RWPE2 (cell line): ENCODE measurements at places on chromosomes 13 and 19.

DNA sequence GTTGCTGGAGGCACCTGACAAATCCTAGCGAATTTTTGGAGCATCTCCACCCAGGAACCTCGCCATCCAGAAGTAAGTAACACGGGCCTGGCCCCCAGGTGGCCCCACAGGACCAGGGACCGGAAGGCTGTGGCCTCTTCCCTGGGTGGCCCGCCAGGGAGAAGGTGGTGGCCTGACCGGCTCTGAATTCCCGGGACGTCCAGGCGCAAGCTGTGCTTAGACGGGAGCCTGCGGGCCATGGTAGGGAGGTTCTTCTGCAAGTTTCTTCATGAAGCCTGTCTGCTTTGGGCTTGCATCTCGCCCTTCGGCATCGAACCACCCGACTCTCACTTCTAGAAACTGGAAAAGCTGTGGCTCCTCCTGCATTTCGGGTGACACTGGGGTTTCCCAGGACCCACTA is 47.4 kb downstream of the KDM4B start:
- DNase-seq: no peak

DNA sequence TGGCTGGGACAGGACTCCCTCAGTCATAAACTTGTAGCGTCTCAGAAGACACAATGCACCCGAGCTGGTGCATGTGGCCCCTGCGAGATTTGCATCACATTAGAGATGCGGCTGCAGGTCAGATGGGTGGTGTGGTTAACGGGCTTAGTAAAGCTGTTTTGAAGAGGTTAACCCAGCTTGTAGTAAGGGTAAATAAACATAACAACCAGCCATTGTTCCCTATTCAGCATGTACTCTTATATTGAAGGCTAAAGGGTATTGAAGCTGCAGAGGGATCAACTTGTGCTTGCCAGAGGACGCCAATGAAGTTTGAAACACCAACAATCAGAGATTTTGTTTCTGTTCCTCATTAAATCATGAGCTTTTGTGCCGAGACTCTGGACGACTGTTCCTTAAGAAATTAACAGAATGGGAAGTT is 79.4 kb downstream of the ZIC5 start:
- DNase-seq: no peak

- no peak for DNase-seq
Observed at GRCh38 chr13:59842507-59842906, 321.2 kb downstream of the DIAPH3 start.

- no peak for DNase-seq
Observed at GRCh38 chr19:10751109-10751953, 33.5 kb downstream of the DNM2 start.

- DNase-seq: no peak
Observed at GRCh38 chr13:30846311-30846710, 59.8 kb upstream of the MEDAG start.

DNA sequence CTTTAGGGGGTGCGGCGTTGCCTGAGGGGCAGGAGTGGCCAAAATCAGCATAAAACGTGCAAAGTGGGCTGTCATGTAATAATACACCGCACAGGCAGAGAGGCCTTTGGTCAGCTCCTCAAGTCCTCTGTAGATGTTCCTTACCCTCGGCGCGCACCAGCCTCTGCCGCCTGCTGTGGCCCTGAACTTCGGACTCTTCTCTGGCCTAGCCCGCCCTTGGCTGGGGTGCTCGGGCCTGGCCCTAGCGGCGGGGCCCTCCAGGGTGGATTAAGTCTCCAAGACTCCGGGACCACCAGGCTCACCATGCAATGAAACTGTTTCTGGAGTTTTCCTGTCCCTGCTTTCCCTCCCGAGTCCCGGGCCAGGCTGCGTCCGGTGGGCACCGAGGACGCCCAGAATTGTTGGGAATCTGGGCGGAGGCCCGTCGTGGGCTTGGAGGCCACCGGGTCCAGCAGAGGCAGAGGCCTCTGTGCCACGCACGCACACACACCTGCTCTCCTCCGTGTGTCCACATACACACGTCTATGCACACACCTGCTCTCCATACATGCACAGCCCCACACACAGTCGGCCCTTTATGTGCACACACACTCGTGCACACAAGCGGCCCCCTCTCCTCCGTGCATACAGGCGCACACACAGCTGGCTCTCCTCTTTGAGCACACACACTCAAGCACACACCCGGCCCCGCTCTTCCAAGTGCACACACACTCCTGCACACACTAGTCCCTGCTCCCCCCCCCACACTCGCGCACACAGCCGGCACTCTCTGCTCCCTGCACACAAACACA is 1.5 kb upstream of the TFDP1 start:
- DNase-seq: no peak

- no peak for DNase-seq
Observed at GRCh38 chr13:53494406-53494805, 465.8 kb downstream of the OLFM4 start.

DNA sequence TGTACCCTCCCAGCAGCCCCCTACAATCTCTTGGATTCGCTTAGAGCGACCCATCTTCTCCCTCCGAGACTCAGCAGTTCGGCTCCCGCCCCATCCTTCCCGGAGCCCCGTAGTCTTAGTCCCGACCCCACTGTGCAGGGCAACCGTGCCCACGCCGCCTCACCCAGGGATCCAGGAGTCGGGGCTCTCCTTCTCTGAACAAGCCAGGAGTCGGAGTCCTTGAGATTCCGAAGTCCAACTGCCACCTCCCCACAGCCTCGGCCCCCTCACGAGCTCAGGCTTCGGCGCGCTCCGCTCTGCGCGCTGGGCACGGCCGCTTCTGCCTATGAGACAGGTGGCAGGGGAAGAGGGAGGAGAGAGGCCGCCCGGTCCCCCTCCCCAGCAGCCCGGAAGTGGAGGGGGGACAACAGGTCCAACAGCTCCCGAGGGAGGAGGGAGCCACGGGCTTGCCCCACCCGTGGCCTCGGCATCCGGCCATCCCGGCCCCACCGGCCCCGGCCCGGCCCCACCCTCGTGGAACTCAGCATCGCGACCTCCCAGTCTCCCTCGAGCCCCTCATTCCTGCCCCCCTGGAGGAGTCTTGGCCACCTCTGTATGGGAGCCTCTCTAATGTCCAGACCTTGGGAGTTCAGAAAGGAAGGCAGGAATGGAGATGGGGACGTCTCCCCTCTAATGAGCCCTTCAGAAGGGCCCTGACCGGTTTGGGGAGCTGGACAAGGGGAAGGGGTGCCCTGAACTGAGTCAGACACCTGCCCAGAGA is at the start of gene PHLDB3:
PHLDB3 (minus strand) TSS at position 321 of the 760 bp plus-strand sequence. CDS start 628 bp downstream, outside the sequence.
- DNase-seq: no peak

DNA sequence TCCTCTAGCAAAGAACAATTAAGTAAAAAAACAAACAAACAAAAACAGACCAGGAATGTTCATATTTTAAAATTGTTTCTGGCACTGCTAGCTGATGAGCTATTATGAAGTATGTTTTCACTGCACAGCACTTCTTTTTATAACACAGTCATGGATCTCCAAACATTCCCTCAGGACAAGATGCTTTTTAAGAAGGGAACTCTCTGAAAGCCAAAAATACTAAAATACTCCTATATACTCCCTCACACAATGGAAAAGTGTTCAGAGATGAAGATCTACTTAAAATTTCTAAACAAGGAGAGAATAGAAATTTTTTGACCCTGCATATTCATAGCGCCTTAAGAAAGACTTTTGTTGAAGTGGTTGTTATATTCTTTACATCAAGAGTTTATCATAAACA is 926.8 kb downstream of the DIAPH3 start:
- no peak for DNase-seq

GRCh38 chr19:30439310-30439709 is 67.1 kb downstream of the ZNF536 start:
- no peak for DNase-seq

GRCh38 chr13:26310470-26310869 is 56.5 kb downstream of the CDK8 start:
- DNase-seq: no peak

GRCh38 chr13:110509971-110510786 is 51.3 kb downstream of the RAB20 start:
- no peak for DNase-seq

- DNase-seq: no peak
Observed at GRCh38 chr19:35458731-35459391, 10.8 kb downstream of the FFAR2 start.

DNA sequence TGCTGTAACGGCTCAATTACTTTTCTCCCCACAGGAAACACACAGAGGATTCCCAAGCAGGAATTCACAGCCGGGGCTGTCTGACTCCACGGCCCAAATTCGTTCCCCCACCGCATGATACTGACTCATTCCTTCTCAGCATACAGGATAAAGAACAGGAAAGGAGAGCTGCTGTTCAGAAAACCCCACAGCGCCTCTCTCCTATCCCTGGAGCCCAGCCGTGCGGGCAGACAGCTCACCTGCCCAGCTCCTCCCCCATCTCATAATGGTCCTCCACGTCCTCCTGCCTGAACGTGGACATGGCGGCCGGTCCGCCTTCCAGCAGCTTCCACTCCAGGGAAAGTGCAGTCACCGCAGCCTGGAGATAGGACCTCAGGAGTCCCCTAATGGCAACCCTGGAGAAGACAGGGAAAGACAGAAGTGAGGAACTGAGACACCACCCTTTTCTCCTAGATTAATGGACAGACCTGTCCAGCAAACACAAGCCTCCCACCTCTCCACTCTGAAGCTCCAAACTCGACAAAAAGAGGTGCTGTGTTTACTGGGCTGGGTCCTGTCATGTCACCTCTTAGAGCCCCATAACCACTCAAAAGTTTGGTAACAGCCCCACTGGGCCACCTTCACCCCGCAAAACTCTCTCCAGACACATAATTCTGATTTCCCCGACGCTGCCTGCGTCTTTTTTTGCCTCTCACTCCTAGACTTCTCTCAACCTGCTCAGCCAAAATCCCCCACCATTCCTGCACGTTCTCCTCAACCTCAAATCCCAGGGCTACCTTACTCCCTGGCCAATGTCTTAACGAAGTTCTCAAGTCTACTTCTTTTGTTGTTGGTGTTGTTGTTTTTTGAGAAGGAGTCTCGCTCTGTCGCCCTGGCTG is 1.2 kb downstream of the DAPK3 start:
- peak; percentile 91 for DNase-seq

- no peak for DNase-seq
Observed at GRCh38 chr13:98986226-98986846, 8.5 kb upstream of the DOCK9 start.

GRCh38 chr13:110300090-110300815 is 6.7 kb downstream of the COL4A1 start:
- no peak for DNase-seq

DNA sequence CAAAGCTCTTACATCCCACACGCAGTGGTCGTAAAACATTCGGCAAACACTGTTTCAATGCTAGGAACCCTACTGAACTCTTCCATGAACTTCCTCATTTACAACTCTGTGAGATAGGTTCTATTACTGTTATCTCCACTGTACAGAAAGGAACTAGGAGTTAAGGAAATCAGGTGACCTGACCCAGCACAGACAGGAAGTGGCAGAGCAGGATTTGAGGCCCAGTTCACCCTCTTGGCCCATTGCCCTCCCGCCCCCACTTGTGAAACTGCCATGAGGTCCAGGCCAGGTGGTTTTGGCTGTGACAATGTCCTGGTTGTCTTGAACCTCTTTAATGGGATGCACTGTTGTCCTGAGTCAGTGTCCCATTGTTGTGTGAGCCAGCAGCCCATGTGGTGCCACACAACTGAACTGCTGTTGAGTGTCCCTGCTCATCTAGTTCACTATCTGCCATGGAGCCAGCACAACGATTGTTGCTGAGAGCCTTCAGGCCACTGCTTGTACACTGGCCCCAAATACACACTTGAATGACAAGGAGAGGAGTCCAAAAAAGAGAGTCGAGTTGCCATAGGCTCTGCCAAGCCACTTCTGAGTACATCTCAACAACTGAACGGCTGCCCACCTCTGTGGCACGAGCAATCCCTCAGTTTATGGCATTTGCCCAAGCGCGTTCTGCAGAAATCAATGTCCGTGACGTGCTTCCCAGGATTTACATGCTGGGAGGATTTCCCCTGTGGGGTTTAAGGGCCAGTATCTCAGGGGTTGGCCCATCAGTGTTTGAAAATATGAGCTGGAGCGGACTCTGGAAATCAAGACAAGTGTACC is 484.6 kb downstream of the TSHZ3 start:
- no peak for DNase-seq

GRCh38 chr19:9857920-9858746 is 23.0 kb downstream of the PIN1 start:
- DNase-seq: no peak

DNA sequence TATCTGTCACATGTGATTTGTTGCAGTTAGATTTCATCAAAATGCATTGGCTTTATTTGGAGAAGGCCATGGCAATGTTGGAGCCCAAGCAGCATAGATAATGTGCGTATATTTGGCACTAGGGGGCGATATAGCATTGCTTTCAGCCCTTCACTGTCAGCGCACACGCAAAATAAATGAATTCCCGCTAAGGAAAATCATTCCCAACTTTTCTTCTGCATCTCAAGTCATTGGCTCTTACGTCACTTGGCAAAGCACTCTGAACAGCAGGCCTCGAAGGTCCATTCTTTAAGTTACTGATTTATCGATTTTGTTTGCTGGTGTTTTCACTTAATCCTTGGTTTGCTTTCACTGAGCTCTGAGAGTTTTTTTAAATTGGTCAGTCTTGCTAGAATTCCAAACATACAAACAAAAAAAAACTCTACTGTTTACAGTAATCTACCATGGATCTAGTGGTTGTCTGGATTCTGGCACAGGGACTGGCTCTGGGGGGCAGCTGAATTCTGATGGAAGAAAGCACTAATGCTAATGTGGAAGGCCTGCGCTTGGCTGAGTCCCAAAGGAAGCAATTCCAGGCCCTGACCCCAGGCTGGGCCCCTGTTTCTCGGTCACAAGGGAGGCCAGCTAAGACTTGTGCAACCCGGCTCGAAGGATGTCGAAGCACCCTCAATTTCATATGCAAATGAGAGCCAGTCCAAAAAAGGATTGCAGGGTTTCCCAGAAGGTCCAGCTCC is 97.7 kb upstream of the IPO5 start:
- DNase-seq: no peak

- DNase-seq: no peak
Observed at GRCh38 chr19:53875602-53876325, 6.2 kb upstream of the PRKCG start.

DNA sequence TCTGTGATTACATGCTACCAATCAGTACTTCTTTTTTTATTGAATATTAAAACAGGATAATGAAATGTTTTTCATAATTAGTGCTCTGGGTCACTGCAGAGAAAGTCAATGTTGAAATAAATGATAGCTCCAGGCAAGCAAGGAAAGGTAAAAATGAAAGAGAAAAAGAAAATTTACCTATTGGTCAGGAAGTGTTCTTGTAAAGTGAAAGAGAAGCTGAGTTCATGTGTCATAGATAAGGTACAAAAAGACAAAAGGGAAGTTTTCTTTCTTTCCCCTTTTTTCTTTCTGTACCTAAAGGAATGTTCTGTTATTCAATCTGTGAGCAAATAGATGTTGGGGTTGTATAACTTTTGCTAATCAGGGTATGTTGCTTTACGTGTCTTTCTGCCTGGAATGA is 197.0 kb downstream of the PCDH9 start:
- no peak for DNase-seq

GRCh38 chr19:41288673-41289530 is 21.1 kb upstream of the CCDC97 start:
- DNase-seq: no peak
